ENCODE measurements at places on chromosomes 12 and 14. TPM values are rescaled to one million over a fixed set of nuclear protein-coding genes. Genes with fewer than 3 reads are reported as not detected.

- H3K36me3 ChIP-seq = no peaks in the 10 kb centered on the region
- no peak overlapping the region for H3K4me3 ChIP-seq
- peaks cover 34% of the 10 kb centered on the region for H3K4me1 ChIP-seq
- peak; percentile 17 for DNase-seq
- H3K27ac ChIP-seq = no peak overlapping the region
- H3K27me3 ChIP-seq = peaks cover 9% of the 10 kb centered on the region
These were observed 130.7 kb upstream of the HIF1A start for GRCh38 chr14:61564618-61565091.

DNA sequence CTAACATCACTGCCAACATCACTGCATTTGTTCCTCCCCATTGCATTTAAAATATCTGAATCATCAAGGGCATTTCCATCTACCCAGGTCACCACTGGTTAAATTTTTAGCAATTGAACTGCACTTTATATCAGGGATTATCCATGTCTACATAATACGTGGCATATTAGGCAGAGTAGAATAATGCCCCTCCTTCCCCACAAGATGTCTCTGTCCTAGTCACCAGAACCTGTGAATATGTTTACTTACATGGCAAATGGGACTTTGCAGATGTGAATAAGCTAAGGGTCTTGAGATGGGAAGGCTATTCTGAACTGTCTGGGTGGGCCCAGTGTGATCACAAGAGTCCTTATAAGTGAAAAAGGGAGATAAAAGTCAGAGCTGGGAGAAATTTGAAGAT lies 181.7 kb upstream of the ARID2 start:
- no peaks in the 10 kb centered on the region for H3K36me3 ChIP-seq
- no peak overlapping the region for H3K27ac ChIP-seq
- H3K4me3 ChIP-seq = no peak overlapping the region
- H3K27me3 ChIP-seq = no peaks in the 10 kb centered on the region

- peaks cover 11% of the 10 kb centered on the region for H3K4me1 ChIP-seq
- DNase-seq = no peak
- no peak overlapping the region for H3K4me3 ChIP-seq
- no peaks in the 10 kb centered on the region for H3K27me3 ChIP-seq
- H3K36me3 ChIP-seq = no peaks in the 10 kb centered on the region
- H3K27ac ChIP-seq = no peak overlapping the region
These were observed 62.9 kb downstream of the CCDC91 start for GRCh38 chr12:28253161-28253641.

DNA sequence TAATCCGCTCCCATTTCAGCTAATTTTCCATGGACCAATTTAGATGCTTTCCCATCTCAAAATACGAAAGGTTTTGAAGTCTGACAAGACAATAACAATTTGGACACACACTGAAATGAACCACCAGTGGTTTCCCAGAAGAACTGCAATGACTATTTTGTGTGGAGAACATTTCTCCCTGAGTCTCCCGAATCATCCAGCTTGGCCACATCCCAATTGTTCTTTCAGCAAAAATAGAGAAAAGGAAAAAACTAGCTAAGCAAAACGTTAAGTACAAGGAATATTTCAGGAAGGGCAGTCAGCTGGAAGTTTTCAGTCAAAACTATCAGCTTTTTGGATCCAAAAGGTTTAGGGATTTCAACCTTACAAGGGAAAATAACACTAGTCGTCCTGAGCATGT lies 390.6 kb downstream of the KCNH5 start:
- peaks cover 20% of the 10 kb centered on the region for H3K4me1 ChIP-seq
- no peak overlapping the region for H3K27ac ChIP-seq
- no peak for DNase-seq
- no peaks in the 10 kb centered on the region for H3K27me3 ChIP-seq
- no peaks in the 10 kb centered on the region for H3K36me3 ChIP-seq

AKAP5 gene
- 3.2 TPM for total RNA-seq

DNA sequence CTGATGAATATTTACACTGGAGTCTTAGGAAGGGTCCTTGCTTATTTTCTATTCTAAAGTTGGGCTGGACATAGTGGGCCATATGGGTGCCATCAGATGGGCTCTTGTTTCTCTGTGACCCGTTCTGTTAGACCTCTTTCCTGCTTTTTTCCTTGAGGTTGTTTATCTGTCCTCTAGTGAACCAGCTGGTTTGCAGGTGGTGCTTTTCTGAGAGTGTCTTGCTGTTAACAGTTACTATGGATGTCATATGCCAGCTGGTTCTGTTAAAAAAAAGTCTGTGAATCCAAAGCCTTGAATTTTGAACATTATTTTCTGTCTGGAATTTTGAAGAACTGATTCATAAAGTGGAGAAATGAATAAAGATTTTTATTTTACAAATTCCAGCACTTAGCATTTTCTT lies 29.2 kb downstream of the ZC3H14 start:
- no peaks in the 10 kb centered on the region for H3K4me1 ChIP-seq
- no peak for DNase-seq
- peaks cover 23% of the 10 kb centered on the region for H3K36me3 ChIP-seq
- no peaks in the 10 kb centered on the region for H3K27me3 ChIP-seq

- no peak overlapping the region for H3K27ac ChIP-seq
- no peaks in the 10 kb centered on the region for H3K4me1 ChIP-seq
- no peak overlapping the region for H3K4me3 ChIP-seq
- no peaks in the 10 kb centered on the region for H3K27me3 ChIP-seq
These were observed 29.0 kb downstream of the NFKBIA start for GRCh38 chr14:35375558-35376025.

KIF26A gene
- total RNA-seq = 82.9 TPM

DNA sequence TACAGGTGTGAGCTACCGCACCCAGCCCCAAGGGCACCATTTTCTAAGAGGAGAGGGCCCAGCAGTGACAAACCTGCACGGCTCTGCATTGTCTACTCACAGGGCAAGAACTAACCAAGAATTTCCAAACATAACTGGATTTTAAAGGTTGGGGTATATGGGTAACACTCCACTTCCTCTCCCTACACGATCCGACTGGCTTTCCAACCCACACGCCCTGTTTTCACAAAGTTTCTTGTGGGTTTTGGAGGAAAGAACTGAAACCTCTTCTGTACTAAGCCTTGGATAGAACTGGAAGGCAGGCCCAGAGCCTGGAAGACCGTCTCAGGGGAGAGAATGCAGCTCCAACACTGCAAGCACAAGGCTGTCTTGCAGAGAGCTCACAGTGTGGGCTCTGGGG lies 24.9 kb downstream of the SNRNP35 start:
- no peak overlapping the region for H3K4me3 ChIP-seq
- no peaks in the 10 kb centered on the region for H3K36me3 ChIP-seq
- H3K27ac ChIP-seq = no peak overlapping the region
- DNase-seq = no peak
- no peaks in the 10 kb centered on the region for H3K27me3 ChIP-seq

SLC39A5 gene
- 0.59 TPM for total RNA-seq

DNA sequence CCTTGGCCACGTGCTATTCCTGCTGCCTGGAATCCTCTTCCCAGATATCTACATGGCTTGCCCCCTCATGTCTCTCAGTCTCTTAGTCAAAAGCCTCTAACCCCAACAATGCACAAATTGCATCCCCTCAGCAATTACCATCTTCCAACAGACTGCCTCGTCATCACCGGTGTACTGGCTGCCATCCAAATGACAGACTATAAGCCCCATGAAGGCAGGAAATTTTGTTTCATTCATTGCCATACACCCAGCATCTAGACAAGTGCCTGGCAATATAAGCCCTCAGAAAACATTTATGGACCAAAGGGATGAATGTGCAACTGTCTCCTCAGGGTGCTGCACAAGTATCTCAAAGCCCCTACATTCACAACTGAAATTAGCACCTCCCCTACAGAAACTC lies 5.8 kb downstream of the GLT8D2 start:
- H3K4me1 ChIP-seq = peaks cover 5% of the 10 kb centered on the region
- no peaks in the 10 kb centered on the region for H3K36me3 ChIP-seq
- DNase-seq = no peak

DNA sequence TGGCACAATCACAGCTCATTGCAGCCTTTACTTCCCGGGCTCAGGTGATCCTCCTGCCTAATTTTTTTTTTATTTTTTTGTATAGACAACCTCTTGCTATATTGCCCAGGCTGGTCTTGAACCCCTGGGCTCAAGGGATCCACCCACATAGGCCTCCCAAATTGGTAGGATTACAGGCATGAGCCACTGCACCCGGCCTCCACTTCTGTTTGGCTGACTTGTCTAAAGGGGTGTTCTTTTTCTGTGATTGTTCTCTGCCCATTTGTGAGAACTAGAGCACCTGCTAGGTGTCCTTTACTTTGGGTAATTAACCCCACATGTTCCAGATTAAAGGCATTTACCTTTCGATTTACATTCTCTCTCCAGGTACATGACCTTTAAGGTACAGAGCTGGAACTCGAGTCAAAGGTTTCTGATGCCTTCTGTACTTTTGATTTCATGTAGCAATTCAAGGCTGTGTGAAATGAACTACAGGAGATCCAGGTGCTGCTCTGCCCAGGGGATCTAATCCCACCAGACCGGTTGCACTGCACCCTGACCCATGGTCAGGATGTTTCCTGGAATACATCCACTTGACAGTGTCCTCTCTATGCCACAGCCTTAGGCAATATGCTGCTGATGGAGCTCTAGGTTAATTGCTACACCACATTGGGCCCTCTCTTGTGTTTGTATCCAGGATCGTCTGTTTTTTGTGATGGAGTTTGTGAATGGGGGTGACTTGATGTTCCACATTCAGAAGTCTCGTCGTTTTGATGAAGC lies 163.6 kb downstream of the PRKCH start:
- H3K27me3 ChIP-seq = no peaks in the 10 kb centered on the region
- DNase-seq = no peak
- no peaks in the 10 kb centered on the region for H3K36me3 ChIP-seq
- H3K4me3 ChIP-seq = no peak overlapping the region
- no peaks in the 10 kb centered on the region for H3K4me1 ChIP-seq
- H3K27ac ChIP-seq = no peak overlapping the region

KRT72 gene
- not detected for total RNA-seq

SLC7A8 gene
- total RNA-seq = 105 TPM

GRCh38 chr14:62778852-62779251 lies 266.4 kb downstream of the KCNH5 start:
- H3K27ac ChIP-seq = no peak overlapping the region
- no peaks in the 10 kb centered on the region for H3K36me3 ChIP-seq
- DNase-seq = no peak
- H3K4me3 ChIP-seq = no peak overlapping the region
- H3K27me3 ChIP-seq = no peaks in the 10 kb centered on the region

- H3K4me3 ChIP-seq = no peak overlapping the region
- H3K36me3 ChIP-seq = no peaks in the 10 kb centered on the region
- DNase-seq = no peak
- no peak overlapping the region for H3K27ac ChIP-seq
These were observed 270.4 kb downstream of the NEDD1 start for GRCh38 chr12:97177481-97177880.

DNA sequence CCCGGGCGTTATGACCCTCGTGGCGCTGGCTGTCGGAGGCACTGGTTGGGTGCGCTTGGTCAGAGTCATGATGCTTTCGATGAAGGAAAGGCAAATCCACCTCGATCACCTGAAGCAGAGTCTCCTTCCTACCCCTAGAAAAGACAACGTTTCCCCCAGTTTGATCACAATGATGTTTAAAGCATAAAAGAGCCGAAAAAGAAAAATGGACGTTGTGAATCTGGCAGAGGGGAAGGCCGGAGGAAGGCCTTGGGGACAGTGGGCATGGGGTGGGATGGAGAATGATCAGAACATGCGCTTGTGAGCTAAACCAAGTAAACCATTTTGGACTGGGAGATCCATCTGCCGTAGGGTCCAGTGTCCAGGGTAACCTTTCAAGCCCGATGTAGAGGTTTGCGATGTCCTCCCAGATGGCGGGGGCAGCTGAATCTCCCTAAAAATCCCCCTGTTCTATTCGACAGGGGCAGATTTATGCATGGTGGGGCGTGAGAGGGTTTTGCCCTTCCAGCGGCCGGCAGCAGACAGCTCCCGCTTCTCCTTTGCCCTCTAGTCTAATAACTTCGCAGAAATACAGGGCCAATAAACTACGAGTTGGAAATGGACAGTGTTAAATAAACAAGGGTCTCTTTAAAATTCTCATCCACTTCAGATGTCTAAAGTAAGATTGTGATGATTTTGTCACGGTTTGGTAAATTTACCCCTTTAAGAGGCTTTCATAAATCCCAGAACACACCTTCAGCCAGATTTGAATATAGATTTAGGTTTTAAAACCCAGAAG lies 2.3 kb upstream of the OTX2 start:
- DNase-seq = no peak
- H3K4me1 ChIP-seq = peaks cover 66% of the 10 kb centered on the region
- H3K27ac ChIP-seq = no peak overlapping the region

DNA sequence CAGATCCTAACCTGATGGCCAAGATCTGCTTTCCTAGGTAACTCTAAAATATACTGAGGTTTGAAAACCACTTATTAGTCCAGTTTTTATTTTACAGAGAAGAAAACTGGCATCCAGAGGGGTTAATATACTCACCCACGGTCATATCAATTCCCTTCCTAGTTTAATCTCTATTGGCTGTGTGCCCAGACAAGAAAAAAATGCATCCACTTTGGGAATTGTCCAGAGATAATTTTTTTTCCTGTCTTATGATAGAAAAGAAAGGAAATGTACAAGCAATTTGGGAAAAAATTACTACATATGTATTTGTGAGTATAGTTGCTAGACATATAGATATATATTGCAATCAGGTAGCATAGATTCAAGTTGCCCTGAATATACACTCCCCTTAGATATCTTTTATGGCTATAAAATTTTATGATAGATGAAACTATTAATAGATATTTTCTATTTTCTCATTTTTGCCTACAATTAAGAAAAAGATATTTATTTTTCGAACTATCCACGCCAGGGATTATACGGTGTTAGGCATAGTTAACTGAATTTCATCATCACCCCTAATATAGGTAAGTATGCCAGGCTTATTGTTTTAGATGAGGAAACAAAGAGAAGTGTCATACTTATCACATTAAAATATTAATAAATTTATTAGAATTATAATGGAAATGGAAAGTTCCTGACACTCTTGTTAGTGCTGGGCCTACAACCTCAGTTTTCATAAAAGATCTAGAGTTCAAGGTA lies 100.5 kb upstream of the SLC38A2 start:
- no peaks in the 10 kb centered on the region for H3K27me3 ChIP-seq
- H3K4me3 ChIP-seq = no peak overlapping the region
- DNase-seq = no peak
- H3K27ac ChIP-seq = no peak overlapping the region

ITGA7 gene
- total RNA-seq = 49.1 TPM

KRT83 gene
- not detected for total RNA-seq

DNA sequence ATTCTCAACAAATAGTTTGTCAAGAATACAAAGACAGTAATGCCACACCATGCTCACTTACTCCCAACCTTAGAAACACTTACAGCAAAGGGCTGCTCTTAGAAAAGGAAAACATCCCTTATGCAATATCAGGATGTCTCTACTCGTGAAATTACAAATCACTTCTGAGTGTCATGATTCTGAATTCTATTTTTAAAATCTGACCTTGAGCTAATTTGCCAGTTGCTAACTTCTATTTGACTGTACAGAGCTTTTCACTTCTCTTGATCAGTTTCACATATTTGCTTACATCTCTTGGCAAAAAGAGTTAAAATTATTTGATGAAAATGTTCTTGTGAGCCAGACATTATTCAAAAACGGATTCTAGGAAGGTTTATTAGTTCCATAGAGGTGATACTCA lies 136.7 kb upstream of the SLC35F4 start:
- no peak for DNase-seq
- no peaks in the 10 kb centered on the region for H3K4me1 ChIP-seq
- no peak overlapping the region for H3K4me3 ChIP-seq
- no peak overlapping the region for H3K27ac ChIP-seq
- H3K27me3 ChIP-seq = no peaks in the 10 kb centered on the region

Measured in GM23338 (cell line).